ENCODE measurements at places on chromosomes 2 and 18. TPM values are rescaled to one million over a fixed set of nuclear protein-coding genes. Genes with fewer than 3 reads are reported as not detected.
A peak's percentile ranks its signal among the peaks of the same experiment; 100 is the strongest.

GRCh38 chr18:41128126-41128525 lies 826.9 kb upstream of the PIK3C3 start:
- no peak overlapping the region for H3K27ac ChIP-seq
- H3K27me3 ChIP-seq = no peaks in the 10 kb centered on the region
- H3K4me3 ChIP-seq = no peak overlapping the region
- no peaks in the 10 kb centered on the region for H3K36me3 ChIP-seq
- no peaks in the 10 kb centered on the region for H3K4me1 ChIP-seq
- DNase-seq = no peak

DNA sequence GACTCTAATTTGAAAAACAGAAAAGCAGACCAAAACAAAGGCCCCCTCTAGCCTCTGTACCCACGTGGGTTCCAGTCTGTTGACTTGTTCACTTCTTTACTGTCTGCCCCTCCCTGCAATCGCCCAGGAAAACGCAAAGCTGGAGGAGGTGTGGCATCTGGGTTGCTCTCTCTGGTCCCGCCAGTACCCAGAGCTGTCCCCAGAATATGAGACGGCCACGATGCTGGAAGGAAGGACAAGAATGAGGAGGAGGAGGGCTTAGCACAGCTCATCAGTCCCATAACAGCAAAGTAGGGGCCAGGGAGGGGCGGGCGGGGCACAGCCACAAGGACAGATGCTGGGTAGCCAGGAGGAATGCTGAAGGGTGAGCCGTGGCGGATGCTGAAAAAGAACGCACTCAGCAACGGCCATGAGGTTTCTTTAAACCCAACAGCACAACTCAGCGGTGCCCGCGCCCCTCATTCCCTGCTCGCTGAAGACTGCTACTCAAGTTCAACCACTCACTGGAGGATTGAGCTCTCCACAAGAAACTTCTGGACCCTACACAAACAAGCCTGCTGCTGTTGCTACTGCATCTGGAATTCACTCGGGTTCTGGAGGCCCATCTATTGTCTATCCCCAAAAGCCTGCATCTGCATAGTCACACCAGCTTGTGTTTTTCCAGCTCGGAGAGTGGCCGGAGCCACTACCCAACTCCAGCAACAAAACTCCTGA lies 187.7 kb downstream of the HDAC4 start:
- peaks cover 8% of the 10 kb centered on the region for H3K4me1 ChIP-seq
- H3K4me3 ChIP-seq = no peak overlapping the region
- no peaks in the 10 kb centered on the region for H3K27me3 ChIP-seq
- H3K27ac ChIP-seq = no peak overlapping the region
- DNase-seq = no peak
- H3K36me3 ChIP-seq = no peaks in the 10 kb centered on the region

TRIM43 gene
- total RNA-seq = not detected

MERTK gene
- 2.1 TPM for total RNA-seq

GRCh38 chr2:25692737-25693445 lies 19.5 kb upstream of the DTNB start:
- H3K4me1 ChIP-seq = peaks cover 10% of the 10 kb centered on the region
- H3K4me3 ChIP-seq = no peak overlapping the region
- no peaks in the 10 kb centered on the region for H3K36me3 ChIP-seq
- H3K27me3 ChIP-seq = no peaks in the 10 kb centered on the region
- no peak for DNase-seq

LAMA1 gene
- total RNA-seq = not detected

SP140L gene
- total RNA-seq = 55.2 TPM

DNA sequence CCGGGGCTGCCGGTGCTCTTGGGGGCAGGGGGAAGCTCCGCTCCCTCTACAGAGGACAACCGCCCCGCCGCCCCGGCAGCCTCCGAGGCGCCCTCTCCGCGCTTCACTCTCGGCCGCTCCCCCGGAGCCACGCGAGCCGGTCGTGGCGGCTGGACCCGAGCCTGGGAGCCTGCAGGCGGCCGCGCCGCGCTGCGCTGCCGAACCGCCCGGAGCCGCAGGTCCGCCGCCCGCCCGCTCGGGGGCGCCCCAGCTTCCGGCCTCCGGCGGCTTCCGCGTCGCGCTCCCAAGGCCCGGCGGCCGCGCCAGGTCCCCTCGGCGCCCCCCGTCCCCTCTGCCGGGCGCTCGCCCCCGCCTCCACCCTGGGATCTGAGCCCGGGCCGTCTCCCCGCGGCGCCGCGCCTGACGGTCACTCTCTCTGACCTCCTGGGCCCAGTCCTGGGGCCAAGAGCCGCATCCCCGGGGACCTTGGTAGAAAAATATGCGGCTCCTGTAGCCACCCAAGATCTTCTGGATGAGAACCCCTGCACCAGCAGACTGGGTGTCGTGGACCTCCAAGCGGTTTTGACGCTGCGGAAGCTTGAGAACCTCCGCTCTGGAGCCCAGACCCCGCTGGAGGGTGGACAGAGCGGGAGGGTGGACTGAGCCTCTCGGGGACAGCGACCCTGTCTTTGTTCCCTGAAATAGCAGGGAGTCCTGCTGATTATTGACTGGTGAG lies 44.3 kb downstream of the SERTAD2 start:
- H3K4me1 ChIP-seq = peaks cover 32% of the 10 kb centered on the region
- peak; percentile 78 for DNase-seq
- H3K27me3 ChIP-seq = no peaks in the 10 kb centered on the region
- H3K27ac ChIP-seq = no peak overlapping the region
- H3K4me3 ChIP-seq = peak overlapping the region; percentile 59

DNA sequence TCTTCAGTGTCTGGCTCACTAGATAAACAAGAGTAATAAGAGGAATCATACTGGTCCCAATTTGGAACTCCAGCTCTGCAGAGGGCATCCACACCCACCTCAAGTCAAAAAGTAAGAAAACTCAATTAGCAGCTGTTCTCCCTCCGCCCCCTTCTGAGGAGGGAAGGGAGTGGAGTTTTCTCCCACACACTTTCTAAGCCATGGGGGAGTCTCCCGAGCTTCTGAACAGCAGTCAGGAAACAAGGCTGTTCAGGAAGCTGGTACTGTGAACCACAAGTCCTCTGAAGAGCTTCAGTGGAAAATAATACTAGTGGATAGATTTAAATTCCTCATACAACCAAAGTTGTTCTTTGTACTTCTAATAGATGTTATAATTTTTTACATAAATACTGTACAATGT lies 32.9 kb upstream of the SPTBN1 start:
- H3K4me1 ChIP-seq = no peaks in the 10 kb centered on the region
- no peaks in the 10 kb centered on the region for H3K27me3 ChIP-seq
- DNase-seq = no peak
- no peak overlapping the region for H3K27ac ChIP-seq
- no peak overlapping the region for H3K4me3 ChIP-seq

DNA sequence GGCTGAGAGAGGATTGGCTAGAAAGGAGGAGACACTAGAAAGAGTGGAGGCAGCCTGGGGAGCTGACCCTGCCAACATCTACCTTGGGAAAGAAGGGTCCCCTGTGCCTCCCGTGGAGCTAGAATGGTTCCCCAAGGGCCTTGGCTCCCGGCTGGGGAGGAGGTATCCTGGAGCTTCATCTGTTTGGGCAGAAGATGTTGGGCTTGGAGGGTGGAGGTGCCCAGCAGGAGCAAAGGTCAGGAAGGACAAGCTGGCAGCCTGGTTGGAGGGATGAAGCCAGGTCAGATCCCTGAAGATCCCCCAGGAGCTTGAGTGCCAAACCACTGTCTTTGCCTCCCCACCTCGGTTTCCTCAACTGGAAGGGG lies 2.9 kb downstream of the ATP6V1B1 start:
- H3K27me3 ChIP-seq = peaks cover 80% of the 10 kb centered on the region
- no peaks in the 10 kb centered on the region for H3K36me3 ChIP-seq
- no peaks in the 10 kb centered on the region for H3K4me1 ChIP-seq

GRCh38 chr2:12340164-12340563 lies 376.6 kb upstream of the TRIB2 start:
- no peak overlapping the region for H3K4me3 ChIP-seq
- H3K4me1 ChIP-seq = no peaks in the 10 kb centered on the region
- no peak for DNase-seq
- H3K27me3 ChIP-seq = no peaks in the 10 kb centered on the region
- no peak overlapping the region for H3K27ac ChIP-seq
- H3K36me3 ChIP-seq = no peaks in the 10 kb centered on the region

DNA sequence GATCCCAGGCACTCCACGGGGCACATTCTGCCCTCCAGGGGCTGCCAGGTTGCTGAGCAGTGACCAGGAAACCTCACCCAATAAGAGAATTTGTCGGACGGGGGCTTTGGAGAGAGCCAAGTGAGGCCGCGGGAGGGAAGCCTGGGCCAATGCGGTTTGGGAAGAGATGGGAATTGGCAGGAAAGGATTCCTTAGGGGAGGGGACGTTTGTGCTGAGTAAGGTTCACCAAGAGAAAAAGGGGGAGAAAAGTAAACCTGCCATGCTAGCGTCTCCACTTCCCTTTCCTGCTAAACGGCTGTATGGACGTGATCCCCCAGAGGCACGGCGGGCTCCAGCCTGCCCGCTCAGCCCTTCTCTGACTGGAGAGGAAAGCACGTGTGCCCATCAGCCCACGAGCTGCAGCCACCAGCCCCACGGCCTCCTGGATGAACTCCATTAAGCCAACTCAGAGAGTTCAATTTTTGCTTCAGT lies 194.4 kb upstream of the ID2 start:
- no peak overlapping the region for H3K4me3 ChIP-seq
- no peak overlapping the region for H3K27ac ChIP-seq
- no peak for DNase-seq
- no peaks in the 10 kb centered on the region for H3K27me3 ChIP-seq

GRCh38 chr2:179701524-179702110 lies 159.8 kb downstream of the ZNF385B start:
- H3K4me1 ChIP-seq = no peaks in the 10 kb centered on the region
- H3K27me3 ChIP-seq = no peaks in the 10 kb centered on the region
- no peak overlapping the region for H3K4me3 ChIP-seq
- DNase-seq = no peak
- no peak overlapping the region for H3K27ac ChIP-seq
- H3K36me3 ChIP-seq = no peaks in the 10 kb centered on the region

RGPD4 gene
- total RNA-seq = not detected

DNA sequence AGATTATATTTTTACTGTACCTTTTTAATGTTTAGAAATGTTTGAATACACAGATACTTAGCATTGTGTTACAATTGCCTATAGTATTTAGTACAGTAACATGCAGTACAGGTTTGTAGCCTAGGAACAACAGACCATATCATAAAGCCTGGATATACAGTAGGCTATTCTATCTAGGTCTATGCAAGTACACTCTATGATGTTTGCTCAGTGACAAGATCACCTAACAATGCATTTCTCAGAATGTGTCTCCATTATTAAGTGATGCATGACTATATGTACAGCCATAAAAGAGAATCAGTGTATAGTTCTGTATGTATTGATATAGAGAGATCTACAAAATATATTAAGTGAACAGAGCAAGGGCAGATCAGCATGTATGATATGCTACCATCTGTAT lies 616.4 kb downstream of the XIRP2 start:
- no peak for DNase-seq
- peaks cover 5% of the 10 kb centered on the region for H3K4me1 ChIP-seq
- no peak overlapping the region for H3K4me3 ChIP-seq
- no peaks in the 10 kb centered on the region for H3K36me3 ChIP-seq
- H3K27ac ChIP-seq = no peak overlapping the region

DNA sequence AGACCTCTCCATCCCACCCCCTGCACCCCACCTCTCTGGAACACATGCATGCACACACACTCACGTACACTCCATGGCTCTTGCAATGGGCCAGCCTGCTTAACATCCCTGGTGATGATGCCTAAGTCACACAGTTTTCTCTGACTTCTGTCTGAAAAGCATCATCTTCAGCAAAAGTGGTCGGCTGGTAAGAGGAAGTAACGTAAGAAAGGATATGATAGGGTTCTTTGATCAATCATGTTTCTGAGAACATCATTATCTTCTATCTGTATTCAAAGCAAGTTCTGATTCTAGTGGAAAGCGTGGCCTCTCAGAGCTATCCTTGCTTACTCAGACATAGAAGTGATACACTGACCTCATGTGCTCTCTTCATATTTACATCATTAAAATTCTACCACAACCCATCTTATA lies 11.4 kb upstream of the NDUFV2 start:
- no peaks in the 10 kb centered on the region for H3K27me3 ChIP-seq
- DNase-seq = no peak
- H3K4me1 ChIP-seq = peaks cover 37% of the 10 kb centered on the region
- H3K27ac ChIP-seq = no peak overlapping the region

GRCh38 chr2:12718711-12719399 lies 2.1 kb downstream of the TRIB2 start:
- no peak for DNase-seq
- peak overlapping the region; percentile 73 for H3K4me3 ChIP-seq
- peaks cover 29% of the 10 kb centered on the region for H3K36me3 ChIP-seq
- H3K27ac ChIP-seq = no peak overlapping the region
- H3K4me1 ChIP-seq = peaks cover 29% of the 10 kb centered on the region

THSD7B gene
- not detected for total RNA-seq

IL36RN gene
- total RNA-seq = 0.12 TPM

IL1RL1 gene
- not detected for total RNA-seq

CDH7 gene
- total RNA-seq = not detected

- H3K27me3 ChIP-seq = no peaks in the 10 kb centered on the region
- no peak for DNase-seq
- no peak overlapping the region for H3K27ac ChIP-seq
- no peak overlapping the region for H3K4me3 ChIP-seq
- H3K36me3 ChIP-seq = no peaks in the 10 kb centered on the region
These were observed 10.8 kb upstream of the LYPD6B start for GRCh38 chr2:149027590-149028250.

- DNase-seq = no peak
- peaks cover 5% of the 10 kb centered on the region for H3K36me3 ChIP-seq
- no peak overlapping the region for H3K4me3 ChIP-seq
- H3K4me1 ChIP-seq = no peaks in the 10 kb centered on the region
- H3K27ac ChIP-seq = no peak overlapping the region
These were observed 338.8 kb upstream of the ID2 start for GRCh38 chr2:8343031-8343430.

CSRNP3 gene
- 0.86 TPM for total RNA-seq

DNA sequence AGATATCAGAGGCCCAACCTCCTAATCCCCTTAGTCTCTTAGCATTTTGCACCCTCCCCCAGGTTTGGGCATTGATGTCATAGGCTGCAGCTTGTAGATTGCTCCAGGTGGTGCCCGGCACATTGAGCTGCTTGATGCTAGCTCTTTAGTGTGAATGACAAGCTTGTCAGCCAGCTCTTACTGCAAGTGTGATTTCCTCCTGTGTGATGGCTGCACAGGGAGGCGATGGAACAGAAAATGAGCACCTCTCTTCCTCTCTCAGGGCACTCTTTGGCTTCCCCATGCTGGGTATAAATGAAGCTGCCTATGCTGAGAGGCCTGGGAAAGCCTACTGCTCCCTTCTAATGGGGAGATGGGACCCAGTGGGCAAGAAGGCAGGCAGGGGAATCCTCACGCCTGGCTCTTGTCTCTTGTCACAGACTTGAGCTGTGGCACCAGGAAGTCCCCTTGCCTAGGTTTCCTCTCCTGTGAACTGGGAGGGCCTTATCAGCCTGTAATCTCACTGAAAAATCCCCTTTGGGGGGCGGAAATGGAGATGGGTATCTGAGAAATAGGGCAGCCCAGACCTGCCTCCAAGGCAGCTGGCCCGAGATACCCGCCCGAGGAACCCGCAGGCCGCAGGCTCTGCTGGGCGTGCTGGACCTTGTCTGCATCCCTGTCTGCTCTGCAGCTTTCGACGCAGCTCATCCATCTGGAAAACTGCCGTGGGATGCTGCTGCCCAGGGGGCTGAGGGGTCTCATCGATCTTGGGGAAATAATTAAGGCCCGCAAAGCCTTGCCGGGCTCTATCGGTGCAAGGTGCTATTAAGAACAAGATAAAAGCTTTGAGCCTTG lies 163.5 kb upstream of the CXCR4 start:
- no peak overlapping the region for H3K27ac ChIP-seq
- peaks cover 19% of the 10 kb centered on the region for H3K27me3 ChIP-seq
- no peaks in the 10 kb centered on the region for H3K4me1 ChIP-seq
- DNase-seq = no peak

Data from Calu3 (cell line).